CD4-positive, alpha-beta T cell (primary cell): ENCODE measurements at places on chromosomes 3 and 15.

- no peak for DNase-seq
Measured at GRCh38 chr15:47548231-47548630, 169.1 kb upstream of the SEMA6D start.

DNA sequence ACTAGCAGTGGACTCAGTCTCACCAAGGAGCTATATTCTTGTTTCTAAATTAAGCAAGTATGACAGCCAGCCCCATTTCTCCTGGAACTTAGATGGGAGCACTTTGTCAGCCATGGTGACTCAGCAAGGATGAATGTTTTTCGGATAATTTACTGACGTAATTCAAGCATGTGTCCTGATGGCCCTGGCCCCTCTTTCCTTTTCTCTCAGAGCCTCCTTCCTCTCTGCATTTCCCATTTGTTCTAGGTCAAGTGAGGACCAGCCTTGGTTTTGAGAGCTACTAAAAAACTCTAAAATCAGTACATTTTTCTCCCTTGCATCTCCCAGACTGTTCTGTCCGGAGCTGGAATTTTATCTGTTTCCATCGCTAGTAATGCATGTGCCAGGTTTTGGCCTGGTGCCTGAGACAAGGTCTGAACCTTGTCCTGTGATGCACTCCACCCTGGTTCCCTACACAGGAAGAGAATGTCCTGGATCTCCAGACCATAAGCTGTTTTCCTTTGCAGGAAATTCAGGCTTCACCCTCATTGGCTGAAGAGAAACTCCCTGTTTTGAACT, 256.6 kb upstream of the ROPN1 start:
- no peak for DNase-seq

GRCh38 chr3:187296911-187297310, 5.4 kb upstream of the MASP1 start:
- DNase-seq = no peak

- peak; percentile 22 for DNase-seq
Measured at GRCh38 chr3:108093616-108094015, 2.8 kb upstream of the CD47 start.

GRCh38 chr3:30204126-30204525, 402.3 kb upstream of the TGFBR2 start:
- no peak for DNase-seq

DNA sequence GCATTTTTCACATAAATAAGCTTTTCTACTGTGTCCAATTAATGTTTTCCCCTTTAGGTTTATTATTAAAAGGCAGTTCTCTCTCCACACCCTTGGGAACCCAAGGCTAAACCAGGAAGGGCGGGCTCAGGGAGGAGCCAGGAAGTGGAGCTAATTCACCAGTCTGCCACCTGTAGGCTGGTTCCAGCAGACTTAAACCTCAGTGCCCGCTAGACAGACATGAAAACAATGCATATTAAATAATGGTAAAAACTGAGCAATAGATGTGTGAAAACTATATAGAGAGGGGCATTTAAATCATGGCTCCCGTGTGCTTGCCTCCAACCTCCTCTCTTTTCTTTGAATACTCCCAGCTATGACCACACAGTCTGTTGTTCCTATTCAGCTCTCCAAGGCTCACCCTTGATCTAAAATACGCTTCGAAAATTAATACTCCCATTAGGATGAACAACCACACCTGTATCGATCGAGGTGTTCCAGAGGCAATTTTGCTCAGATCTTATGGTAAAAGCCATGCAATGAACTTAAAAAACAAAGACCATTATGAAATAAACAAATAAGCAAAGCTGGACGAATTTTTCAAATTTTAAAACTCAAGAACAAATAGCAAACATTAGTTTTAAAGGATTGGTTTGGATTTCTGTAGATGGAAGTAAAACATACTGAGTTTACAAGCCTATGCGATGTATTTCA, 253.3 kb downstream of the TJP1 start:
- no peak for DNase-seq

DNA sequence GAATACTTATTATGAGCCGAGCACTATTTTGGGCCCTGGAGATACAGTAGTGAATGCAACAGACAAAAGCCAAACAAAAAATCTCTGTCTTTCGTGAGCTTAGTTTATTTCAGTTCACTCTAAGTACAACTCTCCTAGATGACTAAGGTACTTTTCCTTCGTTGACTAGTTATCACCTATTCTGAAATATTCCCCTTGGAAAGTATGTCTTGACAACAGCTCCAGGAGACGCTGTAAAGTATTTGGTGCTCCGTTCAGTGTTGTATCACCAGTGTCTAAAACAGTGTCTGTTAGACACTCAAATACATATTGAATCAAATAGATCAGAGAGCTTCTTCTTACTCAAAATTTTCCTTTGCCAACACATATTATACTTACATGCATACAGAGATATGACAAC, 119.6 kb downstream of the TFDP2 start:
- no peak for DNase-seq

DNA sequence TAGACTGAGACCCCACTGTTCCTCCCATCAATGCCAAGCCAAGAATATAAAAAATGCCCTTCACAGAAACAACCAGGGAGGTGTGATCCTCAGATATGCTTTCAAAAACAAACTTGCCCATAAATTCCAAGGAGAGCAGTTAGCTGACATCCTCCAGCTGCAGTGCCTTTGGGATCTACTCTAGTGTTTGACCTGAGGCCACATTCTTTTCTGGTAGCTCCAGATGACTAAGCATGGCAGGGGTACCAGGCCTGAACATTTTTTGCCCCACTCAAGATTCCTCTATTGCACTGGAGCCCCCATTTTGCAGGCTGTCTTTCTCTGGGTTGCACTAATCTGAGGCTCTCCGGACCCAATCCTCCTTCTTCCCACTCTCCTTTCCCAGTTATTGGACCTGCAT, 27.9 kb upstream of the ACP3 start:
- no peak for DNase-seq

DNA sequence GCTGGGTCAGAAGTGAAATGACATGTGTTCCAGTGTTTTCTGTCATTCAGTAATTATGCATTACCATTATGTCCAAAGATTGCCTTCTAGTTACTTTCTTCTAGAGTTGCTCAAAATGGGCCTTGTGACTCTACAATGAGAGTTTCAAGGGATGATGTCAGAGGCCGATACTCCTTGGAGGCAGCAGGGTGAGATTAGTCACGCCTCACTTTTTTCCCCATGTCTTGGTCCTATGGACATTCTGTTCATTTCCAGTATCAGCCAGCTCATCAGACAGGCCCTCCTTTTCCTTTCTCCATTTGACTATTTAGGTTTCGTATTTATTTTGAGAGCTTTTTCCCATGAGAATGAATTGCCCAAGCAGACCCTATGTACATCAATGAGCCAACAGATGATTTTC, 17.5 kb downstream of the VGLL3 start:
- no peak for DNase-seq

DNA sequence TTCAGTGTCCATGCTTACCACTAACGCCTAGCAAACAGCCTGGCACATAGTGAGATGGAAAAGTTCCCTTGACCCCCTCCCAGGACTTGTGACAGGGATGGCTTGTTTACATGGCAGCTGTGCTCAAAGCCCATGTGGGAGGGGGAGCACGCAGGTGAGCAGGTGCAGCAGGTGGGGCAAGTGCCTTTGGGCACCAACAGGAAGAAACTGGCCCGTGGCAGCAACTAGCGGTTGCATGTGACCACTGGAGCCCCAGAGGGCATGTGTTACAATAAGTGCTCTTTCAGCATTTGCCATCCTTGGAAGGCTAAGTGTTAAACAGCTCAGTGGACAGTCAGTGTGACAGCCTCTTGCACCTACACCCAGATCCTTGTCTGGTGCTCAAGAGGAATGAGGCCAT, 734.6 kb downstream of the TUSC7 start:
- DNase-seq = no peak

DNA sequence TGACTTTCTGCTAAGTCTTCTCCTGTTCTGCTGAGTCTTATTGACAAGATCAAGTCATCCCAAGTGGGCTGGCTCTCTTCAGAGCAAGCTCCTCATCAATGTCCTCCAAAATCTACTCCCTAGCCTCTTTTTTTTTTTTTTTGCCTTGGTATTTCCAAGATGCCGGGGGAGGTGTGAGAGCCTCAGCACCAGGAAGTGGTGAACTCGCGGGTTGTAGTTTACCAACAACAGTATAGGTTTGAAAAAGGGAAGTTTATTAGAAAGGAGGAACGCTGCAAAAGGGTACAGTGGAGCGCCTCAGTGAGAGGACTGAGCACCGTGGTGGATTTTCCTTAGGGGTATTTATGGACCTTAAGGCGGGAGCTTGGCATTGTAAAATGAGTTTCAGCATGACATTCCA, 94.3 kb upstream of the SGO1 start:
- DNase-seq = no peak

DNA sequence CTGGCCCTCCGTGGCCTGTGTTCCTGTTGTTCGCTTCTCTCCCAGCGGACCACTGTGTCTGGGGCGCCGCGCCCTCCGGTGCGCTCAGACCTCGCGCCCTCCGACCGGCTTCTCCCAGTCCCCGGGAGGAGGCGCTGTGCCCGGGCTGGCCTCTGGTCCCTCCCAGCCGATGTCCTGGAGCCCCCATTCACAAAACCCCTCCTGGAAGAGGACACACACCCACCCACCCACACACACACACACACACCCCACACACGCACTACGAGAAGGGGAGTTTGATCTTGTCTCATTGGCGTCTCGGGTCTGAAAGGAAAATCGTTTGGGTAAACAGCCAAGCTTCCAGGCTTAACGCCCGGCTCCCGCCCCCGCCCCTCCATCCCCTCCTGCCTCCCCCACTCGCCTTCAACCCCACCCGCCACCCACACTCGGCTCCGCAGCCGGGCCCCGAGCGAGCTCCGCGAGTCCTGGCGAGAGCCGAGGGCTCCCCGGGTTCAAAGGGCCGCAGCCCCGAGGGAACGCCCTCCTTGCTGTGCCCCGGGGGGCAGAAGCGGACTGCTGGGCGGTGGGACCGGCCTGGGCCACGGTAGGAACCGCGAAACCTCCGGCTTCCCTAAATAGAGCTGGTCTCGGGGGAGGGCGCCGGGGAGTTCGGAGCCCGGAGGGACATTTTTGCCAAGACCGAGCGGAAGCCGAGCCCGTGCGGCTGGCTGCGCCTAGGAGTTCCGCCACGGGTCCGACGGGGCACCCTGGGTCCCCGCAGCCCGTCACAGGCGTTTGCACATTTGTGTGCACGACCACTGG, 23.6 kb downstream of the NR2F2 start:
- no peak for DNase-seq

- no peak for DNase-seq
Measured at GRCh38 chr15:71892335-71892734, 82.0 kb downstream of the NR2E3 start.

- no peak for DNase-seq
Measured at GRCh38 chr15:63291507-63291906, 14.1 kb downstream of the APH1B start.

- no peak for DNase-seq
Measured at GRCh38 chr3:152172460-152172859, 96.3 kb upstream of the MBNL1 start.

GRCh38 chr3:112228786-112229185, 65.2 kb downstream of the SLC9C1 start:
- DNase-seq = no peak

DNA sequence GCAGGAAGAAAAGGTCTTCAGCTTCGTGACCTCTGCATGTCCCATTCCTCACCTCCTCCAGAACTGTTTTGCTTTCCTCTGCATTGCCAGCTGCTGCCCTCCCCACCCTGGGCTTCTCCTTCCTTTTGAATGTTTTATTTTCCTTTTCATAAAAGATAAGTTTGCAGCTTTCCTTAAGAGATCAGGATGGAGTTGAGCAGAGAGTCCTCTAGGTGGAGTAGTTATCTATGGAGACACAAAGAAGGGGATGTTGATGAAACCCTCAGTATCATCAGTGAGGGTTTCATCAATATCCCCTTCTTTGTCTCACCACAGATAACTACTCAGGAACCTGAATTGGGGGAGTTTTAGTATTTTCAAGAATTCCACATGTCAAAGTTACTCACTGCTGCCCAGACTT, 19.0 kb upstream of the SLC25A36 start:
- DNase-seq = no peak

- no peak for DNase-seq
Measured at GRCh38 chr3:10480871-10481378, 24.5 kb downstream of the ATP2B2 start.

DNA sequence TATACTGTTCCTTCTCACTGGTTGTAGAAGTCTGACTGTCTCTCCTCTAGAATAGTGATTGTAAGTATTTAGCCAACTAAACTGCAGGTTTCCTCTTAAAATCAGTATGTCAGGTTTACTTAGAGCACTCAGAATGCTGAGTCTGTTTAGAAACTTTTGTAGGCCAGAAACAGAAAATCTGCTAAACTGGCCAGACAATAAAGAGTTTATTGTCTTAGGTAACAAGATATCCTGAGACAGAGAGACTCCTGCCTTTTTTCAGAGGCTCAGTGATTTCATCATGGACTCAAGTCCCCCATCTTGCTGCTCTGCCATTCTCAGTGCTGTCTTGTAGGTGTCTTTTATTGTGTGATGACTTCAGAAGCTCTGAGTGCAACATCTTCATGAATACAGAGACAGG, 279.0 kb downstream of the MFSD1 start:
- DNase-seq = no peak

DNA sequence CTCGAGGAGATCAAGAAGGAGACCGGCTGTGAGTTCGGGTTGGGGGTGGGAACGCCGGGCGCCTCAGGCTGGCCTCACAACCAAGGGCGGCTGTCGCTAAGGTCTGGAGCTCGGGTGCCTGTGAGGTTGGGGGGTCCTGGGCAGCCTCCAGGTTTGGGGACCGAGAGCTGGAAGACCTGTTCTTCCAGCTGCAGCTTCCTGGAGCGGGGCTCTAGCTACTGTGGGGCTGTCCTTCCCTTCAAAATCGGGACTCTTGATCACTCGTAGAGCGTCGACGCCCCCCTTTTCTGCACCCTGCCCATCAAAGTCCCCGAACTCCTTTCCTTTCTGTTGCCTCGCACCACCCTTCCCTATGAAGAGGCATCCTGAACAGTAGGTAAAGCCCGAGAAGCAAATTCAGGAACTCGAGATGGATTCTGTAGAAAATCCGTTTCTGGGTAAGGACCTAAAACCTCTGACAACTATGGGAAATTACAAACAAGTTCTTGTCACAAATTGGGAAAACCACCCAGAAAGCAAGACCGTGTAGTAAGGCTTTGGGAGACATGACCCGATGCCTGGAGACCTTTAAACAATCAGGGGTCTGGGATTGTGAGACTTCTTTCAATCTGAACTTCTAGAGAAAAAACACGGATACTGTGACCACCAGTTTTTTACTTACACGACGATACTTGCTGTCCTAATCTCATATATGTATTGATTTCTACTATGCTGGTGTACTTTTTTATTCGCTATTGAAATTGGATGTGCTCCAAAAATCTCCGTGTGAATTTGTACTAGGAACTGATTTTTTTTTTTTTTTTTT, 556 bp downstream of the CHP1 start:
- DNase-seq = no peak

GRCh38 chr3:127762077-127762786, 60.1 kb downstream of the MGLL start:
- DNase-seq = no peak

DNA sequence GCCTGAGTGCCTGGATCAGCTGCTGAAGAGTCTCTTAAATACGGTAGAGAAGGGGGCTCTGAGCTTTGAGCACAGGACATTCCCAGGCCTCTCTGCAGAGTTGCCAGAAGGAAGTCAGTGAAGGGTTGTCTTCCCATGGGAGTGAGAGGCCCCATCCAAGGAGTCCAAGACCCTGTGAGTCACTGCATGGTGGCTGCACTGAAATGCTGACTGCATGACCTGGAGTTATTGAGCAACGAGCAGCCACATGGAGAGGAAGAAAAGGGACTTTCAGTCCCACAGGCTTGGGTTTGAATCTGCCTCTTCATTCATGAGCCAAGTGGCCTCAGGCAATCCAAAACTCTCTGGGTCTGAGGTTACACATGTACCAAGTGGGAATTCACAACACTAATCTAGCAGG, 69.6 kb upstream of the RASGRF1 start:
- DNase-seq = no peak

GRCh38 chr3:4340411-4341335, 37.5 kb downstream of the SETMAR start:
- no peak for DNase-seq
